ENCODE measurements at places on chromosomes 3 and 15. TPM values are rescaled to one million over a fixed set of nuclear protein-coding genes. Genes with fewer than 3 reads are reported as not detected.

DNA sequence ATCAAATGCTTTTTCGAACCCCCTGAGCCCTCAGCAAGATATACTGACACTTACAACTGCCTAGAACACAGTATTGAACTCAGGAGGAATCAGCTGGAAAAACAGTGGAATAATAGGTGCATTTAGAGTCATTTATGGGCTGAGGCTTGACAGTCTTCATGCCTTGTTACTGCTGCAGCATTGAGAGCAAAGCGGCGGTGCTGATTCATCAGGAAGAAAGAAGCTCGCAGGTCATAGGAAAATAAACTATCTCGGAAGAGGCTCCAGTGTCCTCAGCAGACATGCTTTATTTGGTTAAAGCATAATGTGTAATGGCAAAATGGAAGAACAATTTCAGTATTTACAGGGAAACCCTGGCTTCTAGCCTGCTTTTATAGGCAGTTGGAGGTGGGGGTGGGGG is 30.1 kb upstream of the NEO1 start:
- no peak for DNase-seq

BLM gene
- 4.8 TPM for polyA plus RNA-seq

FEZF2 gene
- polyA plus RNA-seq = not detected

DNA sequence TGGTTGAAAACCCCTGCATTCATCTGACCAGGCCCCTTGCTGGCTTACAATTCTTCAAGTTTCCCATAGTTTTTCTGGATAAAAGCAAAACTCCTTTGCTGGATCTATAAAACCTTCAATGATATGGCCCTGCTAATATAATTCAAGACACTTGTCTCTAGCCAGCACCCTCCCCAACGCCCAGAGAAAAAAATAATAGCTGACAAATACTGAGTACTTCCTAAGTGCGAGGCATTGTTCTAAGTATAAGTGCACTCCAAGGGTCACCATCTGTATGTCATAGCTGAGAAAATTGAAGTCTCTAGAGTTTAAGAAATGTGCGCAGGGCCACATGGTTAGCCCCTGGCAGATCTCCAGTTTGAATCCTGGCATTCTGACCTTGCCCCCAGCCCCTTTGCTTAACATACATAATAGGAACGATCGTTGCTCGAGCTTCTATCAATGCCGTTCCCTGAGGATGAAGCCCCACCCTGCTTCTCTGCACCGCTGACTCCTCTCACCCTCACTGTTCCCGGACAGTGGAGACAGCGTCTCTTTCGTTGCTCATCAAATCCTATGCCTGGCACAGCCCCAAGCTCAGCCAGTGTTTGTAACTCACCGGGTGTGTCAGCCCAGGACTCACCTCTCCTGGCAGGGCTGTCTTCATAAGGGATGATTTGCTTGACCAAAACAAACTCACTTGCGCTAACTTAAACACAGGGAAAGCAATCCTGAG is 377.1 kb upstream of the PROK2 start:
- DNase-seq = no peak

DNA sequence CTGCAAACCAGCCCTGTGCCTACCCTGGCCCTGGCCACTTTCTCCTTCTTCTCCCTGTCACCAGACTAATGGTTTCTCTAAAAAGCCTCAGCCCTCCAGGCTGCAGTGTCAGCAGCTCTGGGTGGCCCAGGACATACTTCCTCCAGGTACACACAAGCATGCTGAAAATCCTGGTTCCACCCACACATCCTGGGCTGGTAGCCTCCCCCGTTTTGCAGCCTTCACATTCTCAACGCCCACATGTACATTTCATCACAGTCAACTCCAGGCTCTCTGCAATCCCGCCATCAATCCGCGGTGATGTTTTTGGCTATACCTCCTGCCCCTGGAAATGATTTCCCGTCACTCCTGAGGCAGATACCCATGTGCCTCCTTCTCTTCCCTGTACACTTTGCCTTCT is 59.4 kb downstream of the MAGEF1 start:
- no peak for DNase-seq

MAP6D1 gene
- 41.3 TPM for polyA plus RNA-seq

- no peak for DNase-seq
Measured at GRCh38 chr3:147312786-147313280, 93.5 kb downstream of the ZIC4 start.

- DNase-seq = peak; percentile 36
Measured at GRCh38 chr15:63408524-63408923, 26.9 kb upstream of the CA12 start.

PLAAT1 gene
- polyA plus RNA-seq = 24.4 TPM

DNA sequence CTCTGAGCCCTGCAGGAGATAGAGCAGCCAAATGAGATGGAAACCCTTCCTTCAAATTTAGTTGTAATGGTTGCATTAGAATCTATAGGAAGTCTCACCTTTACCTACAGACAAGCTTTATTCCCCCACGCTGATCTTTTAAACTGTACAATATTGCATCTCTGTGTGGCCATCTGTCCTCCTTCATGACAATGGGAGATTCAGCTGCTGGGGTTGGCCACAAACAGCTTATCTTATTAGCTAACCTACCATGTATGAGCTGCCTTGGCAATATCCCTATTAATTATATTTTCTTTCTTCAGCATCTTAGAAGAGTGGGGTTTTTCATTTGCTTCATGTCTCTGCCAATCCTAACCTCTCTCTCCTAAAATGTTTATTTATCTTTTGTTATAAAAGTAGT is 238.7 kb upstream of the NR2E3 start:
- no peak for DNase-seq

ABHD2 gene
- polyA plus RNA-seq = 18.5 TPM

HYKK gene
- 1.8 TPM for polyA plus RNA-seq

DNA sequence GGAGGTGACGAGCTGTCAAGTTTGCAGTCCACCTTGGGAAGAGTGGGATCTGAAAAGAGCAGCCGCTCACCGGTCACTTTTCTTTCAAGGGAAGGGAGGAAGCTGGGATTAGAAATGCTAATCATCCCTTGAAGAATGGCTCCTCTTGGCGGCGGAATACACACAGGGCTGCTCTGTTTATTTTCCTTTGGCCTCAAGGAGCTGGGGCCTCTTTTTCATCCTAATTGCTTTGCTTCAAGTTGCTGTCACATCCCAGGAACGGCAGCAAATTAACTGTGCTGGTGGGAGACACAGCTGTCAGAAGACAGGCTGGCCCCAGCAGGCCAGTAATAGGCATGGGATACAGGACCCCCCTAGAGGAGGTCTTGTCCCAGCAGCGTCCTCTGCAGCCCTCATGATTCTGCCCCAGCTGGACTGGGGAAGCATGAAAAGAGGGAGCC is 6.7 kb downstream of the KBTBD13 start:
- no peak for DNase-seq

XIRP1 gene
- polyA plus RNA-seq = 265 TPM

DNA sequence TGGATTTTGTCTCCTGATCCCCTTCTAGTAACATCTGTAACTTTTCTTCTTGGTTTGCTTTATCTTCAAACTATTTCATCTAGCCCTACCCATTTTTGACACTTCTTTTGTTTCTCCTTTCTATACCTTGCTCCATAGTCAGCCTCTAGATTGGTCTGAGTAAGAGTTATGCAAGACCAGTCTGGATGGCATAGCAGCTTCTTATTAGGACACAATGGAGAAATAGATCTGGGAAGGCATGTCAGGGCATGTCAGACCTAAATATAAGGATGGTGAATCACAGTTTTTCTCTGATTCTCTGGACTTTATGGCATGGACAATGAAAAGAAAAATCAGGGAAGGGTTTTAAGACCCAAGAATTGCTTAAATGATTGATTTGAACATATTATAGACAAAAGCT is 452.5 kb downstream of the RAP2B start:
- DNase-seq = no peak
